NCI-H2081 (cell line): ENCODE measurements at places on chromosomes 7 and 10.

GRCh38 chr10:95176101-95176500 lies 17.9 kb upstream of the ACSM6 start:
- no peak for DNase-seq

GRCh38 chr7:156128496-156128895 lies 316.2 kb upstream of the SHH start:
- no peak for DNase-seq

- no peak for DNase-seq
Observed at GRCh38 chr7:90747516-90747915, 151.4 kb downstream of the CDK14 start.

DNA sequence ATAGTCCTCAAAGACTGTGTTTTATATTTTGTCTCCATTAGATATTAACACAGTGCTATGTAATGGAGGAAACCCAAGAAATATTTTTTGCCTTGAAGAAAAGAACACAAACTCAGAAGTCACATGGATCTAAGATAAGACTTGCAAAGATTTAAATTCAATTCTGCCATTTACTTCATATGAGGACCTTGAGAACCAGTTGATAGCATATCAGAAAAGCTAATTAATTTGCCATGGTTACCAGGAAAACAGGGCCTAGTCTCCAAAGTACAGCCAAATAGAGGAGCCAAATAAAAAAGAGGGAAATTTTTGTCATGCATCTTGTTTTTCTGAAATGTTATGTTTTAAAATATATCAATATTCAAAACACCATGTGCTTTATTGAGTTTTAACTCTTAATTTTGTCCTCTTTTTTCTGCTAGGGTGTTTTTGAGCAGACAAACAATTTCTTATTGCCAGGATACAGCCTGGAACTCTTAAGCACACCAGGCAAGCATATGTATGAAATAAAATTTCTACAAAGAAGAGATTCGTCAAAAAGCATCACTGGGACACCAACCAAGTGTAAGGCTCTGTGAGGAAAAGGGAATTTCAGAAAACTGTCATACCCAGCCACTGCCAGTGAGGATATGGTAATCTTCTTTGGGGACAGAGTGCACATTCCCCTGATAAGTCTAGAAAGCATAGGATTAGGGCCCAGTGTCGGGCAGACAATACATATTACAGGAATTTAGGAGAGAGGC lies 10.6 kb upstream of the TOMM7 start:
- DNase-seq, result no peak

GRCh38 chr10:13862546-13863233 lies 275.9 kb downstream of the PRPF18 start:
- DNase-seq, result no peak

DNA sequence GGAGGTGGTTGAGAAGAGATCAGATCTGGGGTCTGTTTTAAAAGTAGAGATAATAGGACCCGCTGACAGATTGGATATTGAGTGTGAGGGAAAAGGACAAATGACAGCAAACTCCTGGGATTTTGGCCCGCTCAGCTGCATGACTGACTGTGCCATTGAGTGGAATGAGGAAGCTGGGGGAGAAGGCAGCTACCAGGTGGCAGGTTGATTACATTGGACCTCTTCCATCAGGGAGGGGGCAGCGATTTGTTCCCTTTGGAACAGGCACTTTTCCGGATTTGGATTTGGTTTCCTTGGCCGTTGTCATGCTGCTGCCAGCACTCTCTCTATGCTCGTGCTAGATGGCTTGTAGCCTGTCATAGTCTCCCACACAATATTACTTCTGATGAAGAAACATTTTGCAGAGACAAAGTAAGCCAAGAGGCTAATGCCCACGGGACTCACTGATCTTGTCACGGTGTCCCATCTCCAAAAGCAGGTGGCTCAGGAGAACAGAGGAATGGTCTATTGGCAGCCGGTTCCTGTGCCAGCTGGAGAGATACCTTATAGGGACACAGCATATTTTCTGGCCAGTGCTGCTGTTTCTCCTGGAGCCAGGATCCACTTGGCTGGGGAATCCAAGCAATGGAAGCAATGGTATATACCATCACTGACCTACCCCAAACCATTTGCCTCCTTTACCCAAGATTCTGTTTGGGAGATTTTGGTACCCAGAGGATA lies 69.1 kb upstream of the WAC start:
- peak; percentile 41 for DNase-seq

DNA sequence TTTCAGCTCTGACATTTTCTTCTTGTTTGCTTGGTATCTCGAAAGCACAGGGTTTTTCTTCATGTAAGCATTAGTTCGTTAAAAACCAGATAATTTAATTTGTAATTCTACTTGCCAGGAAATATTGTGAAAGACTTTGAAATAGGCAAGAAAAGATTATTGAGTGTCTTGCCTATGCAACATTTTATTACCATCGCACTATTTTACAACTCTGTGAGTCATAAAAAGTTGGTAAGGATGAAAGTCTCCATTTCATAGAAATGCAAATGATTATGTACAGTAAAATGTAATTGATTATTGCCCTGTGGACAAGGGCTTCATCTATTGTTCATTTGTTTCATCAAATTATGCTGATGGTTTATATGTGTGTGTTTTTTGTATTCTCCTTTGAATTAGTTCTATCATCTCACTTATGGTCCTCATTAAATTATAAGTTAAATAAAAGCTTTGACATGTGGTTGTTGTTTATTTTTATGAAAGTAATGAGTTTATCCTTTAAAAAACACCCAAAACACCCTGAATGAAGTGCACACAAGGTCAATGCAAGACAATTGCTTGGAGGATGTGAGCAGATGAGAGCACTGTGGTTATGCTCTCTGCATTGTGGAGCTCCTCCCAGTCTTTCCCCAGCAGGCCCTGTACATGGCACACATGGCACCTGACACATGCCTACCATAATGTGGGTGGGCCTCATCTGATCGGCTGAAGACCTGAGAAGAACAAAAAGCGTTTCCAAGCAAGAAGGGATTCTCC lies 230.8 kb downstream of the CXCL12 start:
- DNase-seq, result no peak
